ENCODE measurements at places on chromosomes 4 and X.

GRCh38 chr4:71189471-71189870 is 149.3 kb upstream of the SLC4A4 start:
- no peak for DNase-seq

DNA sequence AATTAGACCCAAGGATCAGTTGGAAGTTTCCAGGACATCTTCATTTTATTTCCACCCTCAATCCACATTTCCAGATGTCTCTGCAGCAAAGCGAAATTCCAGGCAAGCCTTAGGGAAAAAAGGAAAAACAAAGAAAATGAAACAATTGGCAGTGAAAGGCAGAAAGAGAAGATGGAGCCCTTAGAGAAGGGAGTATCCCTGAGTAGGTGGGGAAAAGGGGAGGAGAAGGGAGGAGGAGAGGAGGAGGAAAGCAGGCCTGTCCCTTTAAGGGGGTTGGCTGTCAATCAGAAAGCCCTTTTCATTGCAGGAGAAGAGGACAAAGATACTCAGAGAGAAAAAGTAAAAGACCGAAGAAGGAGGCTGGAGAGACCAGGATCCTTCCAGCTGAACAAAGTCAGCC is at the start of gene PLP1:
Gene PLP1, plus strand, starts transcription at position 295 of the 400 bp plus-strand sequence. CDS start 156 bp downstream, outside the sequence.
- DNase-seq: no peak

- no peak for DNase-seq
Measured at GRCh38 chr4:186019269-186019668, 49.7 kb upstream of the TLR3 start.

DNA sequence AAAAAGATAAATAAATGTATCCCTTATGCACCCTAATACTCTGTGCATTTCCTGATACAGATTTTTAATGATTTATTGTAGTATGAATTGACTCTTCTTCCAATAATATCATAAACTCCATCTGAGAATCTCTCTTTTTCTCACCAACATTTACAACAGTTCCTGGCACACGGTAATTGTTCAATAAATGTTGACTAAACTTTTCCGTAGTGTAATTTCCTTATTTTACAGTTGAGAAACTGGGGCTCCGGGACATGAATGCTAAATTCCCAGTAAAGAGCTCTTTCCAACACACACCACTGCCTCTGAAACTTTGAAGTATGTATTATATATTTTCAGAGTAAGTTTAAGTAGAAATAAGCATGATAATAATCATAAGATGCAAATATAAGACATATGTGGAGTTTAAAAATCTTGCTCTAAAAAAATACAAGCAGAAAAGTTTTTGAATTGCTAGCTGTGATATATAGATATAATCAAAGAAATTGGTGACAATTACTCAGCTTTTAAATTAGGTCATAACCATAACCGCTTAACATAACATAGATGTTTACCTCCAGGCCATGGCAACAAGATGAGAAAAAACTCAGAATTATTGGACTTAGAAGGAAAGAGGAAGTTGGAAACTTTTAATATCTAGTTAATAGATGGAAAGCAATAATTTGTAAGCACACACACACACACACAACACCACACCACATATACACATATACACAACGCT is 28.2 kb upstream of the ANTXR2 start:
- no peak for DNase-seq

GRCh38 chr4:104728380-104729122 is 233.9 kb upstream of the CXXC4 start:
- no peak for DNase-seq

All from substantia nigra (tissue), 51 donors.